ENCODE measurements at places on chromosomes 11 and 22.

DNA sequence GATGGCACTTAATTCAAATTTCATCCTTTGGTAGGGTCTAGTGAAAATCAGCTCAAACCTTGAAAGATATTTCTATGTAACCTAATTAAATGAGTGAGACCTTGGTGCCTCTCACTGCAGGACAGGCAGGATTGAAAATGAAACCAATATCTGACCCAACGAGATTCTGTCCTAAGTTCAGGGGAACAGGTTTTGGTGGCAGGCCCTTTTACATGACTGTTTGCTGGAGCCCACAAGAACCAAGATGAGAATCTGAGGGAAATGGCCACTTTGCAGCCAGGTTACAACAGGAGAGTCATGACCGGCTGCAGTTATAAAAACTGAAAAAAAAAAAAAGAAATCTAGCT is 130.2 kb downstream of the TRIM44 start:
- no peak for DNase-seq

GRCh38 chr11:12808519-12808918 is 134.3 kb downstream of the TEAD1 start:
- DNase-seq = no peak

GRCh38 chr22:32788904-32789624 is 12.4 kb upstream of the TIMP3 start:
- no peak for DNase-seq

DNA sequence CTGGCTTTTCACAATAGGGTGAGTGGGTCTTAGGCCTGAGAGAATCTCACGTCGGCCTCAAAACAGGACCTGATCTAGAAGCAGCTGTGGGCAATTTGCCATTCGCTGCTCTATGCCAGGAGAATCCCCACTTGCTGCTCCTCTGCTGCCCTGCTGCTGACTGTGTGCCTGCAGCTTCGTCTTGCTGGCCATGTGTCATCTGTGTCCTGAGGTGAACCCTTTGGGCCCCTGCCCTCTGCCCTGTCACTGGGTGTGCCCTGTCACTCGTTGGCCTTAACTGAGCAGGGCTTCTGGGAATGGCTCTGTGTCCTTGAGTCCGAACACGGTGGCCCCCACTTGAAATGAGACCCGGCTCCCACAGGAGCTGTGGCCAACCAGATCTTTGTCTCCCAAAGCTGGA is 6.2 kb downstream of the NAA40 start:
- no peak for DNase-seq

DNA sequence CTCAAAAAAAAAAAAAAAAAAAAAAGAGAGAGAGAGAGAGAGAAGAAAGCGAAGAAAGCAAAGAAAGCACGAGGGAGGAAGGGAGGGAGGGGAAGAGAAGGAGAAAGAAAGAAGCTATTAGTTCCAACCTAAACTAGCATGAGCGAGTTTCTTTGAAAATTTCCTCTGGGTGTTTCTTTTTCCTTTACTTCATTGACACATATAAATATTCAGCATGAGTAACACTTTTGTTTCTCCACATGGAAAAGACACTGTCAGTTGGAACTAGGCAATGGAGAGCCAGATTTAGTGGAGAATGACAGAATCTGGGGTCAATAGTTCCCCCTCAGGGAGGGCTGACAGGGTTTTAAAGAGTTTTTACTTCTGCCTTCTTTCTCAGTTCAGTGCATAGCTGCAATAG is 257.4 kb downstream of the DDX10 start:
- no peak for DNase-seq

DNA sequence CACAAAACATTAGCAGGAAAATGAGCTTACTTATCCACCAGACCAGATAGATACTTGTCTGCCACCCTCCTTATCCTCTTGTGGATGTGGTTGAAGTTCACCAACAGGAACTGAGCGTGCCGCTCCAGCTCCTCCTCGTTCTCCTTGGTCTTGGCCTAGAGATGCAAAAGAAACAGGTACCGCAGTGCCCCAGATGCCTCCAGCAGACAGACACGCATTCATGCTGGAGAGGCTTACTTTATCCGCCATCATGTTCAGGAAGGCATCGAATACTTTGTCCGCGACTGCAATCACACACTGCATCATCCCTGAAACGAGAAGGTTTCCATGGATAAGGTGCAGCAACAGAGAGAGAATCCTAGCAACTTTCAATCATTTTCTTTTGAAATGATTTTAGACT is 21.0 kb upstream of the SERPIND1 start:
- no peak for DNase-seq

GRCh38 chr11:19072464-19072863 is 11.9 kb upstream of the MRGPRX2 start:
- no peak for DNase-seq

GRCh38 chr22:36921309-36922104 is 8.1 kb downstream of the CSF2RB start:
- no peak for DNase-seq

DNA sequence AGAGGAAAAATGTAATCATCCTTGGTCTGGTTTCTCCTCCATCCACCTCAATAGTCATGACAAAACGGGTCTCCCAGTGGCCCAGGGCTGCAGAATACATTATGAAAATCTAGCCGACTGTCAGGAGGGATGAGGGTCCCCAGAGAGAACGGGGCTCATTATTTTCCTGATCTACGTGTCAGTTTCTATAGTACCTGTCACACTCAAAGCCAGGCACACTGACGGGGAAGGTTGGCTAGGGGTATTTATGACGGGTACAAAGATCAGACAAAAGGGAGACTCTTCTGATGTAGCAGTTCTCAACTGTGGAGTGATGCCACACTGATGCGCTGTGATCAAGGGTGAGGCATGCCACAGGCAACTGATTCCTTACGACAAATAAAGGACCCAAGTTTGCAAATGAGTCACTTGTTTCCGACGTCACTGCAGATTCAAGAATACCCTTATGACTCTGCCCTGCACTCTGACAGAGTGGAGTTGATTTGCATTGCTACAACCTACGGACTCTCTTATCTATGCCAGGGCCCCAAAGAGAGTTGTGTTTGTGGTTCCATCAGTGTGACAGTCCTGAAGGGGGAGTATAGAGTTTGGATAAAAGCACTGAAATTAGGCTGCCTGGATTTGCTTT is 188.2 kb upstream of the TBCEL start:
- peak; percentile 4 for DNase-seq

GRCh38 chr11:130560000-130560780 is 111.7 kb downstream of the ADAMTS15 start:
- DNase-seq = no peak

GRCh38 chr22:31488988-31489617 is 539 bp downstream of the EIF4ENIF1 start:
- DNase-seq = peak; percentile 33

GRCh38 chr11:133945087-133945974 is 11.4 kb downstream of the IGSF9B start:
- DNase-seq = peak; percentile 70

DNA sequence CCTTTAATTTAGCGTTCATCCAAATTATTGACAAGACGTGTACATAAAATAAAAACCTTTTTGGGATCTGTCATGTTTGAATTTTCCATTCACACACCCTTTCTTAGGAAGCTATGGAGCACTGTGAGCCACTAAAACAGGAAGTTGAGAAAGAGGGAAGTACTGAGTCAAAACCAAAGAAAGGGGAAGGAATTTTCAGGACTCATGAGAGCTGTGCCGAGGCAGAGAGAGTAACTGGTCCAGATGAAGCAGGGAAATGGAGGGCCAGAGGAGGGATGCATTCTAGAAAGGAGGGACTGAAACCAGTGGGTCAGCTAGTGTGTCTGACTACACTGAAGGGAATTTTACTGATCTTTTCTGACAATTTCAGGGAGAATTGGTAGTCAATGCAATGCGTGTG is 24.9 kb downstream of the APLP2 start:
- no peak for DNase-seq

DNA sequence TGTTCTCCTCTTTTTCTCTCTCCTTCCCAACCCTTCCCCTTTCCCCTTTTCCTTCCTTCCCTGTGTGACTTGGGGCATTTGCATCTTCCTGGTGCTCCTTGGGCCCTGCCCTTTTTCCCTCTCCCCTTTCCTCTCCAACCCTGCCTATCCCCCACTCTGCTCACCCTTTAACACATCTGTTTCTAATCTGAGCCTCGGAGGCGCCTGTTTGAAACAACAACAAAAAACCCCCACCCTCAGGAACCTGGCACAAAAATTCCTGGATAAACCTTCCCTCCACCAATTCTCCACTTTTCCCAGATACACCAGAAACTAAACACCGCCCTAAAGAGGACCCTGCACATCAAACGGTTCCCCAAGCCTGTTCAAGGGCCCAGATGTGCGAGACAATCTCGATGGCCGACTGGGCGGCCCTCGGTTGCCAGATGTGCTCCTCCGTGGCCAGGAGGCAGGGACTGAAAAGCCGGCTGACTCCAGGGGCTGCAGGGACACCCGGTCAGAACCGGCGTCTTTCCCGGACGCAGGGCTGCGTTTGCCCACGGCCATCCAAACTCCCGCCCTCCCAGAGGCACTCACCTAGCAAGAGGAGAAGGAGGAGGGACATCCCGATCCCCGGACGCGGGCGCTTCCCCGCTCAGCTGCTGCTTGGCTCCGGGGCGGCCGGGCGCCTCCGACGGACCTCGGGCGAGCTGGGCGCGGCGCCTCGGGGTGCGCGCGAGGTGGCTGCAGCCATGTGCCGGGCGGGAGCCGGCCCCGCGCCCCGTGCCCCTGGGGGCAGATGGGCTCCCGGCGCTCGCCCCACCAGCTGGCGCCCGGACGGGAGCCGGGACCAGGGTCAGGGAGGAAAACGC is 486 bp downstream of the CLMP start:
- no peak for DNase-seq

- no peak for DNase-seq
Observed at GRCh38 chr11:57162179-57162898, 19.4 kb upstream of the LRRC55 start.

GRCh38 chr11:64246871-64247728 is at the start of gene PPP1R14B:
Gene PPP1R14B, minus strand, starts transcription at chr11:64246943. Its CDS starts 270 bp downstream, at chr11:64246673.
- peak; percentile 85 for DNase-seq

DNA sequence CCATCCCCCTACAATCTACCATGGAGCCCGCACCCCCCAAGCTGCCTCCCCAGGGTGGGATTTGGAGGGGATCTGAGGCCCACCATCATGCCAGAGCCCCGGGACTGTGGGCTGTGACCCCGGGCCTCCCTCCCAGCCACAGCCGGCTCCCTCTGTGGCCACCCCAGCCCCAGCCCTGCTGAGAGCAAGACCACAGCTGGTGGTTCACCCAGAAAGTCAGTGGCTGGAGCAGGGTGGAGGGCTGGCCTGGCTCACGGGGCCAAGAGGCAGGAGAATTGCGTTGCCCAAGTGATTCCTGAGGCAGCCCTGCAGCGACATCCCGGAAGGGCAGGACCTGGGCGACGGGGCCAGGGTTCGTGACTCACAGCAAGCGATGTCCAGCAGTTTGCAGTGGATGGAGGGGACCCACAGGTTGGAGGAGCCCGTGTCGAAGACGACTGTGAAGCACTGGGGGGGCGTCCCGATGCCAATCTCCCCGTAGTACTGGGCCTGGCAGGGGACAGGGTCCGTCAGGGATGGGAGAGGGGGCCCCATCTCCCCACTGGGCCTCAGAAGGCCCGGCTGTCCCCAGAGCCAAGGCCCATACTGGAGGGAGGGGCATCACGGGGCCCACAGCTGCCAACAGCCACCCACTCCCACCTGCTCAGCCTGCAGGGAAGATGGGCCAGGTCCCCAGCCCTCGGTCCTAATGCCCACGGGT is 4.4 kb downstream of the CTSD start:
- DNase-seq = no peak

- peak; percentile 97 for DNase-seq
Observed at GRCh38 chr11:65873318-65874156, 937 bp upstream of the EFEMP2 start.

- no peak for DNase-seq
Observed at GRCh38 chr11:66850588-66851238, 6.2 kb upstream of the LRFN4 start.

DNA sequence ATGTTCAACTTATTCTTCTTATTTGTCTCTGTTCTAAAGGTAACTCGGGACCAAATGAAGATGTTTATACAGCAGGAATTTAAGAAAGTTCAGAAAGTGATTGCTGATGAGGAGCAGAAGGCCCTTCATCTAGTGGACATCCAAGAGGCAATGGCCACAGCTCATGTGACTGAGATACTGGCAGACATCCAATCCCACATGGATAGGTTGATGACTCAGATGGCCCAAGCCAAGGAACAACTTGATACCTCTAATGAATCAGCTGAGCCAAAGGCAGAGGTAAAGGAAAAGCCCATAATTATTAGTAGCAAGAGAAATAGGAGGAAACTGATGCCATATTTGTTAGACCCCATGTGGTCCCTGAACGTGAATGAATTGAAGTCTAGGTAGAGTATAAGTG is 63.3 kb downstream of the TRIM44 start:
- DNase-seq = no peak

- DNase-seq = no peak
Observed at GRCh38 chr11:36379653-36380052, 83.6 kb downstream of the PRR5L start.

- no peak for DNase-seq
Observed at GRCh38 chr11:133957900-133958299, 1.1 kb upstream of the IGSF9B start.

DNA sequence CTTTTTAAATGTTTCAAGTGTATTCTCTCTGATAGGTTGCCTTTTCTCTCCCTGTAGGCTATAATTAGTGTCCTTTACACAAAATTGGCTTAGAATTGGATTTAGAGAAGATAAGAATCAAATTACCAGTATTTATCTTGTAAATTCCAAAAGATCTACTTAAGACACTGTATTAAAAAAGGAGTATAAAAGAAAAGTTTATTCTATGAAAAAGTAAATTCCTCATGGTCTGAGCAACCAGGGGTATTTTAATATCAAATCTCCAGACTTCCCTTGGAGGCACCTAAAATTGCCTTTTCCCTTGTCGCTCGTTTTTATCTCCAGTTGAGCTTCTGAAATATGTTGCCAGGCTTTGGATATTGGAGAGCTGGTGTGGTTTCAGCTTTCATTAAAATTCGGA is 36.4 kb downstream of the ZBTB16 start:
- DNase-seq = no peak

DNA sequence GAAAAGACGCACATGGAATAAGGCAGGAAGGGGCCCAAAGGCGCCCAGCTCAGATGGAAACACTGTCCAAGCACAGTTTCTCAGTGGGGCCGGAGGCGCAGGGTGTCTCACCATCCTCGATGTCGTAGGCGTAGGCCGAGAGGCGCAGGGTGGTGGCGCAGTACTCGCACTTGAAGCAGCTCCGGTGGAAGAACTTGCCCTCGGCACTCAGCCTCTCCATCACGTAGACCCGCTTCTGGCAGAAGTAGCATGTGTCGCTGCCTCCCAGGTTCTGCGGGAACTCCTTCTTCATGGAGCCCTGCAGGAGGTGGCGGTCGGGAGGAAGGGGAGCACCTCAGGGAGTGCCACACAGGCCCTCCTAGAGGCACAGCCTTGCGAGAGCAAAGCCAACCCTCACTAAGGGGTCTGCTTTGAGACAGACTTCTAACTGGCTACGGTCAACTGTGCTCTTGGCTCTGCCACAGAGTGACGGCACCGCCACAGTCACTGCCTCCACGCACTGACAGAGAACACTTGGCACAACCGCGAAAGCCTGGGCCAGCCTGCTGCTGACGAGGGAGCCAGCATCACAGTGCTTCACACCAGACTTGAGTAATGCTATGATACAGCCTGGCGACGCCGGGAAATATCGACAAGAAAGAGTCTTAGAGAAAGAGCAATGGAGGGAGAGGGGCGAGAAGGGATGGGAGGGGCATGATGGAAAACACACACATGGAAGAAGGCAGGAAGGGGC is 97.6 kb upstream of the BID start:
- DNase-seq = no peak

Measured in stimulated activated CD4-positive, alpha-beta T cell treated with anti-CD3 and anti-CD28 coated beads, Interleukin-12 subunit alpha, Interleukin-12 subunit beta, amount 100 ng/mL, for 4 hours (primary cell).